ENCODE measurements at places on chromosomes 1 and 21. TPM values are rescaled to one million over a fixed set of nuclear protein-coding genes. Genes with fewer than 3 reads are reported as not detected.

LIN28A gene
- total RNA-seq = not detected

GRCh38 chr1:180778782-180779398, 133.8 kb upstream of the KIAA1614 start:
- H3K27me3 ChIP-seq = no peaks in the 10 kb centered on the region
- H3K27ac ChIP-seq = no peak overlapping the region
- H3K4me1 ChIP-seq = no peaks in the 10 kb centered on the region
- no peak for DNase-seq

- H3K27me3 ChIP-seq = no peaks in the 10 kb centered on the region
- H3K4me3 ChIP-seq = peak overlapping the region; percentile 90
- no peaks in the 10 kb centered on the region for H3K36me3 ChIP-seq
- peaks cover 36% of the 10 kb centered on the region for H3K4me1 ChIP-seq
These were observed 1.3 kb downstream of the FNBP1L start for GRCh38 chr1:93448983-93449804.

GRCh38 chr1:166814611-166815010, 24.7 kb upstream of the POGK start:
- H3K36me3 ChIP-seq = no peaks in the 10 kb centered on the region
- no peak overlapping the region for H3K27ac ChIP-seq
- no peak overlapping the region for H3K4me3 ChIP-seq
- DNase-seq = no peak

- no peak for DNase-seq
- H3K36me3 ChIP-seq = no peaks in the 10 kb centered on the region
- no peaks in the 10 kb centered on the region for H3K27me3 ChIP-seq
- no peak overlapping the region for H3K4me3 ChIP-seq
- H3K27ac ChIP-seq = no peak overlapping the region
These were observed 109.7 kb upstream of the IRF2BP2 start for GRCh38 chr1:234719454-234720251.

- no peaks in the 10 kb centered on the region for H3K36me3 ChIP-seq
- H3K27me3 ChIP-seq = peaks cover 13% of the 10 kb centered on the region
- no peaks in the 10 kb centered on the region for H3K4me1 ChIP-seq
These were observed 97.3 kb downstream of the GLIS1 start for GRCh38 chr1:53641481-53642214.
